ENCODE measurements at places on chromosomes 3 and 15.

DNA sequence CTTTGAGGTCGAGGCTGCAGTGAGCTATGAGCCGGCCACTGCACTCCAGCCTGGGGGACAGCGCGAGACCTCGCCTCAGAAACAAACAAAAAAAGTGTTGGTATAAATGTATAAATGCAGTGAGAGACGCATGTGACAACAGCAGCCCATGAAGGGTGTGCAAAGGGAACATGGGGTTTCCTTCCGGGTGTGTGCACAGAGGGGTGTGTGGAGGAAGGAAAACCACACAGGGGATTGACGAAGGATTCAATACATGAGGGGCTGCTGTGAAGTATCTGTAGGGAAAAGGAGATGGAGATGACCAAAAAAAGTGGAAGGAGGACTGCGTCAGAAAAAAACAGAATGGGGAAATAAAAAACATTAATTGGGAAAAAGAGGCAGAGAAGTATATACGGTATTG, 1.1 kb downstream of the MTFMT start:
- DNase-seq: no peak

GRCh38 chr3:101381809-101382208, 61.4 kb upstream of the IMPG2 start:
- DNase-seq: no peak

- no peak for DNase-seq
These were observed 305.3 kb downstream of the SATB1 start for GRCh38 chr3:18119866-18120265.

- no peak for DNase-seq
These were observed 63.6 kb upstream of the ARL8B start for GRCh38 chr3:5058471-5058951.

DNA sequence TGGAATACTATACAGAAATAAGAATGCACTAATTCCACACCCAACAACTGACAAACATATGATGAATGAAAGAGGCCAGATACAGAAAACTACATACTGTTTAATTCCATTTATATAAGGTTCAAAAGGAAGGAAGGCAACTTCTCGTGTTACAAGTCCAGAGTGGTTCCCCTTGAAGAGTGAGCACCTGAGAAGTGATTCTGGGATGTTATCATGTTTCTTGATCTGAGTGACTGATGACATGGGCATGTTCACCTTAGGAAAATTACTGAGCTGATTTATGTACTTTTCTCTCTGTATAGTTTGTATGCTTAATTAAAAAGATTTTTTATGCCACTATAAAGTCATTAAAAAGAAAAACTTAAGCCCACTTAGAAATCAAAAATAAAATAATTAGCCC, 13.6 kb downstream of the CCDC12 start:
- DNase-seq: no peak

GRCh38 chr3:36434687-36435426, 54.6 kb downstream of the STAC start:
- DNase-seq: no peak

GRCh38 chr3:126432361-126433104, 37.8 kb downstream of the CFAP100 start:
- no peak for DNase-seq

GRCh38 chr15:78840661-78841375, 29.6 kb upstream of the ADAMTS7 start:
- no peak for DNase-seq

GRCh38 chr3:149089395-149089794, 3.1 kb upstream of the HLTF start:
- DNase-seq: no peak

DNA sequence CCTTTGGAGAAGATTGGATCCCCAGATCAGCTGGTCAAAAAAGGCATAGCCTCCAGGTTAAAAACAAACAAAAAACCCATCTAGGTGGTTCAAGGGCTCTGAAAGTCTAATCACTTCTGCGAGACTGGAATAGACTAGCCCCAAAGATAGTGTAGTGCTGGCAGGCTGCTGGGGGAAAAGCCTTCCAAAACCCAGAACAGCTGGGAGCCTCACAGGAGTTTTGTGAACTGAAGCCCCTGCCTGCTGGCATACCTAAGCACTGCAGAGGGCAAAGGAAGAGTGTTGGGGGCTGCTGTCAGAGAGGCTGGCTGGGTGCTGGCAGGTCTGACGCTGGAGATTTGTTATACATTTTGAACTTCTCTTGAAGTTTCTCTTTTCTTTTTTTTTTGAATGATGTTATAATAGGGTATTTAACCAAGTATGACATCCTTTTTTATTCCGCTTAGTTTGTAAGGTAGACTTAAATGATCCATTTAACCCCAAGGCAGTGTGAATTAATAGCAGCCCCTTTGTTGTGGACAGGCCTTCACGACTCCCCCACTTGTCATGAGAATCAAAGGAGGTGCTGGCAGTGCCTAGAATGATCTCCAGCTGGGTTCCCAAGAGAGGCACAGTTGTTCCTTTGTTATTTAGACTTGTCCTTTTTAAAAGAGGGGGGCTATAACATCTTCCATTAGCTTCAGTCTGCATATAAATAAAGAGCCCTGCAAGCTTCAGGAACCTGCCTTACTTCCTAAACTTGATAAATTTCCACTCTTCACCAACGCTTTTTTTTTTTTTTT, 53.9 kb downstream of the CRTC3 start:
- DNase-seq: no peak

GRCh38 chr15:57665939-57666338, 40.6 kb upstream of the POLR2M start:
- no peak for DNase-seq

GRCh38 chr15:77138167-77138522, 67.2 kb upstream of the TSPAN3 start:
- no peak for DNase-seq

DNA sequence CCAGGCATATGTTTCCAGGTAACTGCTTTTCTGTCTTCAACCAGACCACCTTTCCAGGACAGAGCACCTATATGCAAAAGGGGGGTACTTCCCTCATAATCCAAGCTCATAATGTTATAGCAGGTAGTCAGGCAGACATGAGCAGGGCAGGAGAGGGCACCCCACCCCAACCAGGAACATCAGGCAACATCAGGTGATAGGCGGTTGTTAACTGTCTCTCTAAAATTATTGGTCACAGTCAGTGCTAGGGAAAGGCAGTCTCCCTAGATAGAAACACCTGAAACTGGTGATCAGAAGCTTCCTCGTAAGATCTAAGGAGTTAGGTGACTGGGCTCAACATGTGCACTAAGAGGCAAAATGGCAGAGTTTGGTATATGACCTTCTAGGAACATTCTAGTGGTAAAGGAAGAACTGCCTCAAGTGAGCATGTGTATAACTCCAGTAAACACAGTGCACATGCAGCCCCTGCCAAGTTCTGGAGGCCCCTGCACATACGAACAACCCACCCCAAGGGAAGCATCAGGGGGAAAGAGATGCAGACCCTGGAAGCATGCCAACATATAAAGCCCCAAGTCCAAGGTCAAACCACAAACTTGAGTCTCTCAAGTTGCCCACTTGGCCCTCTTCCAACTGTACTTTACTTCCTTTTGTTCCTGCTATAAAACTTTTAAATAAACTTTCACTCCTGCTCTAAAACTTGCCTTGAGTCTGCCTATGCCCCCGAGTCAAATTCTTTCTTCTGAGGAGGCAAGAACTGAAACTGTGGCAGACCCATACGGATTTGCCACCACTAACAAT, 270.9 kb downstream of the ULK4 start:
- DNase-seq: no peak

DNA sequence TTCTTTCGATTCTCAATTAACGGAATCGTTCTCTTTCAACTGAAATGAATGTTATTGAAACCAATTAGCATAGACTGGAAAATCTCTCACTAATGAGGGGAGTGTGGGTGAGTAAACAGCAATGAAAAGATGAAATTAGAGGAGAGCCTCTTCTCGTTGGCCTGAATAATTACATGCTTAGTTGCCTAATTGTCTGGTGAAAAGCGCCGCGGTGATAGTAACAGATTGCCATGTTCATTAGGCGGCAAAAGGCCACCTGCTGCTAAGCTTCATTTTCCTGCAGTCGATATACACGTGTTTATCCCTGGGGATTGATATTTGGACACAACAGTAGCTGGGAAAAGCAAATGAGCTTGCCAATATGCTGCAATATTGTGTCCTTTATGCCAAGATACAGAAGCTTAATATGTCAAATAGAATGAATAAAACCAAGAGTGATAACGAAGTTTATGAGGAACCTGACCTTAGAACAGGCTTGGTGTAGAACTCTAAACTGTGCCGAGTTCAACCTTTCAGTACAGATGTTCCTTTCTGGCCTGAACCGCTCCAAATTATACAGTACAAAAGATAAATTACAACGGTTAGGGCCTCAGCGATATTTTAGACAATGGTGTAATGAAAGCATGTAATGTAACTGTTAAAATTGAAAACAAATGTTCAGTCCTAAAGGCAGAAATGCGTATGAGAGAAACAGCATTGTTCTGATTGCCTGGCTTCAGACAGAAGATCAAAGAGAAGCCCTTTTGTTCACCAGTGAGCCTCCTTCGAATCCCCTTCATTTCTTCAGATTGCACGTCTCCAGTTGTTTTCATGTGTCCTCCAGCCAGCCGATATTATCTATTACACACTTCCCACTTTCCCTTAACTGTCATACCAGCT, 185.2 kb downstream of the SHOX2 start:
- DNase-seq: no peak

- no peak for DNase-seq
These were observed 1.5 kb downstream of the NICN1 start for GRCh38 chr3:49427586-49427985.

DNA sequence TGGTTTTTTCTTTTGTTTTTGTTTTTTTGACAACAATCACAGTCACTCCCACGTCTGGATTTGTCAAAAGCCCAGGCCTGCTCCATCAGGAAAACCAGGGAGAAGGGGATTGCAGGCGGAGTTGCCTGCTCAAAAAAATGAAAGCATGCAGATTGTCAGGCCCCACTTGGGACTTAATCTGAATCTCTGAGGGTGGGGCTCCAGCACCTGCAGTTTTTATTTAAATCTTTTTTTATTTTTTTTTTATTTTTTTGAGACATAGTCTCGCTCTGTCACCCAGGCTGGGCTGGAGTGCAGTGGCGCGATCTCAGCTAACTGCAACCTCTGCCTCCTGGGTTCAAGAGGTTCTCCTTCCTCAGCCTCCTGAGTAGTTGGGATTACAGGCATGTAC, 140.9 kb downstream of the FOXP1 start:
- no peak for DNase-seq

GRCh38 chr3:89402051-89402450, 294.6 kb downstream of the EPHA3 start:
- no peak for DNase-seq

DNA sequence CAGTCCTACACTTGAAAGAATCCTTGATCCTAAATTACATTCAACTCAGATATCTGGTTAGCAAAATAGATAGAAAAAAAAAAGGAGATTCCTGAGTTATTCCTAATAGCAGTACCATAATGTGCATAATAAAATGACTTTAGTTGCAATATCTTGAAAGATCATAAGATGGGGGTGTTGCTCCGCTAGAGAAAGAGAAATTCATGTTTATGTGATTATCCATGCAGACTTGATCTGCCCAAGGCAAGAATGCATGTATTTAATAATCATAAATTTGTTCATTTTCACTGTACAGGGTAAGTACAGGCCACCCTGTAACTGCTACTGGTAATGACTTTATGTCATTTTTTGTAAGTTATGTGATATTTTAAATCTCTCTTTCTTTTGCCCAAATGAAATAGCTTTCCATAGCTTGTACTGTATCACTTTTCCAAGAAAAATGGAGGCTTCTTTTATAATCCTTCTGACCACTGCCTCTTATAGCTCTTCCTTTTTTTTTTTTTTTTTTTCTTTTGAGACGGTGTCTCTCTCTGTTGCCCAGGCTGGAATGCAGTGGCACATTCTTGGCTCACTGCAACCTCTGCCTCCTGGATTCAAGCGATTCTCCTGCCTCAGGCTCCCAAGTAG, 84.6 kb downstream of the HCN4 start:
- no peak for DNase-seq

GRCh38 chr15:74950078-74950908, 6.3 kb downstream of the RPP25 start:
- DNase-seq: peak; percentile 56

DNA sequence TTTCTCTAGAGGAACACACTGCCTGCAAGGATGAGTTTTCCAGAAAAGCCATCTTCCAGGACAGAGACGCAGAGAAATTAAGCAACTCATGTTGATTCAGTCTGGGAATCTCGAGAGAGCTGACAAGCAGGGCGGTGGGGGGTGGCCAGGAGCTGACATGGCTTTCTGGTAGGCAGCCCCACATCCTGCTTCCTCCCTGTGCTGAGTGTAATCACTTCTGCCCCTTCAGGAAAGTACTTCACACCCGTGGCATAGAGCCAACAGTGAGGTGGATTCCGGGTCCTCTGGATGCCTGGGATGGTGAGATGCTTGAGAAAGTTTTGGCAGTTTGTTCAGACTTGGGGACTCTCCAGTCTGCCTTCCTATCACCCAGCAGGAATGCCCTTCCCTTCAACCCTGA, 221.1 kb downstream of the SLCO3A1 start:
- DNase-seq: no peak

GRCh38 chr15:41435037-41435786, 18.3 kb downstream of the RTF1 start:
- DNase-seq: no peak

DNA sequence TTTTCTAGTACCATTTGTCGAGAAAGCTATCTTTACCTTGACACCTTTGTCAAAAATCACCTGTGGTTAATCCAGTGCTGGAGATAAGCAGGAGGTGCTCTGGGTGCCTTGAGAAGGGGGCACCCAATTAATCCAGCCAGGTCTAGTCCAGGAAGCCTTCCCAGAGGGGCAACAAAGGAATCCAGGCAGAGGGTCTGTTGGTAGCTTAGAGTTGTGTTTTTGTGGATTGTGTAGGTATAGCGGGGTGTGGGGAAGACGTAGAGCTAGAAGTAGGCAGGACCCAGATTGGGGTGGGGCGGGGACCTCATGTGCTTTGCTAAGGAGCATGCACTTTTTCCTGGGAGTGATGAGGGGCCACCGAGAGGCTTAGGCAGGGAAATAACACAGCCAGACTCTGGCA, 6.0 kb upstream of the PIGZ start:
- DNase-seq: no peak

GRCh38 chr3:190070622-190071347, 49.9 kb downstream of the P3H2 start:
- DNase-seq: no peak

DNA sequence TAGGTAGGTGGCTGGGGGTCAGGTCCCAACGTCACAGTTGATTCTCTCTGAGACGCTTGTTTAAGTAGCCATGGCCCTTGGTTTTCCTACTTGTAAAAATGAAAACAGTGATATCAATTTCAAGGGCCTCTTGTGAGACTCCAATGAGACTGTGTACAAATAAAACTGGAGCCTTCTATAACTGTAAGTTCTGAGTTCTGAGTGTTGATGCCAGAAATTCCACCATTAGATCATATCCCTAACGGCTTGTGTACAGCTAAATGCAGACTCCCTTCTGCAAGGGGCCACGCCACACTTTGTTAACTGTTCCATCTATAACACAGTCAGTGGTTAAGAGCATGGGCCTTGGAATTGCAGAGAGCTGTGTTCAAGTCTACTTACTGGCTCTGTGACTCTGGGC, 267.3 kb downstream of the TLE3 start:
- no peak for DNase-seq
